ENCODE measurements at places on chromosomes 4 and X. TPM values are rescaled to one million over a fixed set of nuclear protein-coding genes. Genes with fewer than 3 reads are reported as not detected.

DNA sequence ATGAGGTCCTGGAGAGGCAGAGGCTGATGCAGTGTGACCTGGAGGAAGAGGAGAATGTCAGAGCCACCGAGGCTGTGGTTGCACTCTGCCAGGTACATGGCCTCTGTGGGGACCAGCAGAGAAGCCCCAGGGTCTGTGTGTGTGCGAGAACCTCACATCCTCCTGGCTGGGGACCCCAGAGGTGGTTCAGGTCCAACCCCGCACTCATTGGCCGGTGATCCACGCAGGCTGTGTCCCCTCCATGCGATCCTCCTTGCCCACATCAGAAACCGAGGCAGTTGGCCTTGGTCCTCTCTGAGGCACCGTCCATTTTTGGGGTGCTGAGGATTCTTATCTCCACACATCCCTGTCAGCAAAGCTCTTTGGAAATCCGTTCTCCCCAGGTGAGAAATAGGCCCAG is 45.3 kb downstream of the EVC start:
- DNase-seq = no peak

GRCh38 chr4:110815950-110816349 is 193.1 kb upstream of the PITX2 start:
- DNase-seq = no peak

Gene UGT2B10
- total RNA-seq = not detected

Gene SMIM10
- 20.0 TPM for total RNA-seq

- peak; percentile 81 for DNase-seq
Measured at GRCh38 chrX:10173331-10173900, 16.6 kb downstream of the CLCN4 start.

DNA sequence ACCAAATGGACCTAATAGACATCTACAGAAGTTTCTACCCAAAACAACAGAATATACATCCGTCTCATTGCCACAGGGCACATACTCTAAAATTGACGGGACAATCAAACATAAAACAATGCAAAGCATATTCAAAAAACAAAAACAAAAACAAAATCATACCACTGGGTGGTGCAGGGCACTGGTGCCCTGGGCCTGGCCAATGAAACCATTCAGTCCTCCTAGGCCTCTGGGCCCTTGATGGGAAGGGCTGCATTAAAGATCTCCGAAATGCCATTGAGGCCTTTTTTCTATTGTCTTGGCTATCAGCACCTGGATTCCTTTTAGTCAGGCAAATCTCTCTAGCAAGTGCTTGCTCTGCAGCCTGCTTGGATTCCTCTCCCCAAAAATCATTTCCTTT is 213.9 kb upstream of the ZCCHC13 start:
- no peak for DNase-seq

GRCh38 chrX:130170752-130171445 is 863 bp upstream of the RAB33A start:
- DNase-seq = peak; percentile 81

Gene NAA11
- not detected for total RNA-seq

Gene MAD2L1
- total RNA-seq = 2.7 TPM

DNA sequence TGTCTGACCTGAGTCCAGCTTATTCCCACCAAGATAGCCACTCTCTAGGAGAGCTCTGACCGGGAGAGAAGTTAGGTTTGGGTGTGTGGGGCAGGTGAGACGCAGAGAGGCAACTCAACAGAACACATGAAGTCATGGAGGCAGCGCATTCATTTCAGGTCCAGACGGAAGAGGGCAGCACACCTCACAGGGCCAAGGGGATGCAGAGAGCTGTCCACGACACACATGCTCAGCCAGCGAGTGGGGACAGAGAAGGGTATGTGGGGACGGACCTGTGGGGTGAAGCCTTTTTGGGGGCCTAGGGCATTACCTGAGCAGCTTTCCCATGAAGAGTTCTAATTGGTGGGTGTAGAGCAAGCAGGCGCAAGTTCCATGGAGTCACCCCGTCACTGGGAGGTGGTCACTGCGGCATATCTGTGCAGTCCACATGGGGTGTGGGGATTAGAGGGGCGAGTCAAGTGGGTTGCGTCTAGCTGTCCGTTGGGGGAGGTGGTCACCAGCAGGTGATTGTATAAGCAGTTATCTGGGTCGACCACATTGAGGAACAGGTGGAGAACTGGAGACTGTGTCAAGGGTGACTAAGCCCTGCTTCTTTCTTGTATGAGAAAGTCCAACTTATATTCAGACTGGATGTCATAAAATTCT is 24.3 kb upstream of the UXT start:
- no peak for DNase-seq

Gene XK
- total RNA-seq = 1.7 TPM

- no peak for DNase-seq
Measured at GRCh38 chr4:25090516-25090915, 59.8 kb upstream of the LGI2 start.

- DNase-seq = no peak
Measured at GRCh38 chr4:102557636-102558035, 56.5 kb downstream of the NFKB1 start.

DNA sequence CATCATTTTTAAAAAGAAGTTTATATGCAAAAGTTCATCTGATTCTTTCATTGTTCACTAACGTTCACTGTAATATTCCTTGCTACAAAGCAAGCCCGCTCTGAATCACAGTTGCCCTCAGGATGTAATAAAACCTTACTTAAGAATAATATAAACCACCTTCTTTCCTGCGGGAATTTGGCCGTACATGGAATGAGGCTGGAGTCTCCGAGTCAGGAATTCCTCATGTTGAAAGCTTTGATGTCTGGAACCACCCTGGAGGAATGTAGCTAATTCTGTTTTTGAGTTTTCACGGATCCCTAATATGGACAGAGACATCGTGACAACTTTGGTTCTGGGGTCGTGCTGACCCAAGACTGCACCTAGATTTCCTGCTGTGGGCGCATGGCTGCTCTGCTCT is 58.5 kb downstream of the CRLF2 start:
- DNase-seq = no peak

Gene GIMD1
- total RNA-seq = not detected

GRCh38 chrX:7088968-7089615 is 58.4 kb upstream of the STS start:
- no peak for DNase-seq

Gene F8A2
- not detected for total RNA-seq

DNA sequence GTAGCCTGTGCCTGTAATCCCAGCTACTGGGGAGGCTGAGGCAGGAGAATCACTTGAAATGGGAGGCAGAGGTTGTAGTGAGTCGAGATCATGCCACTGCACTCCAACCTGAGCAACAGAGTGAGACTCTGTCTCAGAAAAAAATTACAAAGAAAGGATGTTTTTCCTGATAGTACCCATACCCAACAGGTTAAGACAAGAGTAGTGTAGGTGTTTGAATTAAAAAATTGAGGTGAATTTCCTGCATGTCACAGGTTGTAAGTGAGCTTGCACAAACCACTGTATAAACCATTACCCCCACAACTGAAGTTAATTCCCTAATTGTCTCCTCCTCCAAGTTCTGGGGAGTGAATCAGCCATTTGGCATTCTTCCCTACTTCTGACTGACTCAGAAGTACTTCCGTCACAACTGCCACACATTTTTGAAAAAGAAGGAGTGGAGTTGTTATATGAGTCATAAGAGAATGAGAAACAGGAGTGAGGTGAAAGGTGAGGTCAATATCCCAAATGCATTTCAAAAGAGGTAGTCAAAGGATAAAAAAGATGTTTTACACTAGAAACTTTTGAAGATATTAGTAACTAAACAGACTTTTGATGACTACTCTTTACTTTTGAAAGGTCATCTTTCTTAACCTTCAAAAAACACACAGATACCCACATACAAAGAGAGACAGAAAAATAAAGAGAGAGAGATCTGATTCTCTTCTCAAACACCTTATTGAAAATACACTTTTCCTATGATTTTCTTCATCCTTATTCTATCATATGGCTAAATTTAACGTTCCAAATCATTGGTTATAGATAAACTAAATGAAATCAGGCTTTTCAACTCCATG is 134.5 kb downstream of the BTC start:
- DNase-seq = no peak

Gene GAGE12F
- not detected for total RNA-seq

Gene PITX2
- 0.19 TPM for total RNA-seq

GRCh38 chr4:52196606-52197130 is 145.6 kb downstream of the SPATA18 start:
- DNase-seq = no peak

DNA sequence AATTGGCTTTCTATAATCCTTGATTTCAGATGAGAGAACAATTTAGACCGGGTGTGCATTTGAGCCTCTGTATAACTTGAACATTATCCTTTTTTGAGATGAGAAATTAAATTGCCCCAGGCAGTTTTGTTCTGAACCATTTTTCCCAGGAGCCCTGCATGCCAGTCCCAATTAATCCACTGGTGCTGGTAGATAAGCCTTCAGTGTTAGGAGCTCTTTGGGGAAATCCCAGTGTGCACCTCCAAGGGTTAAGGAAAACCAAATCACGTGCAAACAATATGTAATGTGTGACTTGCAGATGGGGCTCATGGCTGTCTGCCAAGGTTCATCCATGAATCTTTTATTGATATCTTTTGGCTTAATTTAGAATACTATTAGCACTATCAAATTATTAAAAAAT is 43.2 kb downstream of the KIT start:
- DNase-seq = no peak

GRCh38 chr4:165686756-165687155 is 186.3 kb upstream of the TLL1 start:
- no peak for DNase-seq

GRCh38 chrX:32195611-32196010 is 1015.7 kb downstream of the DMD start:
- DNase-seq = no peak

Gene NPFFR2
- total RNA-seq = 0.14 TPM

GRCh38 chr4:138677212-138677611 is 338.4 kb upstream of the NOCT start:
- no peak for DNase-seq

DNA sequence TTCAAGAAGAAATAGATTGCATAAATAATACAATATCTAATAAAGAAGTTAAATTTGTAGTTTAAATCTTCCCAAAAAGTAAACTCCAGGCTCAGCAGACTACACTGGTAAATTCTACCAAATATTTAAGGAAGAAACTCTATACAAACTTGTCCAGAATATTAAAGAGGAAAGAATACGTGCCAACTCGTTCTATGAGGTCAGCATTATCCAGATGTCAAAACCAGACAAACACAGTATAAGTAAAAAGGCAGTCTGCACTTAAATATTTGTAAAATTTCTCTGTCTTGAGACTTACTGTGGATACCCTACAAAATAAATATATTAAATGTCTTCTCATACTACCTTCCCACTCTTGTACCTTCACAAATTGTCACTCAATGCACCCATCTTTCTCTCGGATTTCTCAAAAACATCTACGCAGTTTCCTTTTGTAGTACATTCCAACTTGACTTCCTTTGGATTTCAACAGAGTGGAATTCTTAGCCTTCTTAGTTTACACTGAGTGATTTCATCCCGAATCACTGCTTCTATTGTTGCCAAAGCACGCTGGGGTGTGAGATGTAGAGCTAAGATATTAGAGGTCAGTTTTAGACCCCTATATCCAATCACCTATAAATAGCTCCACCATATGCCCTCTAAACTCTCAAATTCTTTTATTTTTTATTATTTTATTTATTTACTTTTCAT is 71.6 kb upstream of the MAB21L2 start:
- DNase-seq = no peak

Gene XAGE2
- not detected for total RNA-seq

Gene L1CAM
- 4.4 TPM for total RNA-seq

Gene STPG2
- 0.19 TPM for total RNA-seq

DNA sequence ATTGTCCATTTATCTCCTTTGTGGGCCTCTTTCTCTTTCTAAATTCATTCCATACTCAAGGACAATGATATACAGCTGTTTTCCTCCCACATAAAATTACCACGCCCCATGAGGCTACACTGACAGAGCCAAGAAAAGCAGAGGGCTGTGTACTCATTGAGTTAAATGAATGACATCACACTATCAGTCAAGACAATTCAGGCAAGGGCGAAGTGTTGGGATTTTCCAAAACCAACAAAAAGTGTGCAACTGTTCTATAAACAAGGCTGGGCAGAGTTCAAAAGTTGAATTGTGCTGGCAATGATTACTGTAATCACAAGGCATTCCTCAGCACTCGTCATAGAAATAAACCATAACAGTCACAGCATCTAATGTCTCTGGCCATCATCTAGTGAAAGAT is 799.6 kb upstream of the DIAPH2 start:
- no peak for DNase-seq

- peak; percentile 72 for DNase-seq
Measured at GRCh38 chr4:6761649-6762615, 20.6 kb upstream of the KIAA0232 start.

DNA sequence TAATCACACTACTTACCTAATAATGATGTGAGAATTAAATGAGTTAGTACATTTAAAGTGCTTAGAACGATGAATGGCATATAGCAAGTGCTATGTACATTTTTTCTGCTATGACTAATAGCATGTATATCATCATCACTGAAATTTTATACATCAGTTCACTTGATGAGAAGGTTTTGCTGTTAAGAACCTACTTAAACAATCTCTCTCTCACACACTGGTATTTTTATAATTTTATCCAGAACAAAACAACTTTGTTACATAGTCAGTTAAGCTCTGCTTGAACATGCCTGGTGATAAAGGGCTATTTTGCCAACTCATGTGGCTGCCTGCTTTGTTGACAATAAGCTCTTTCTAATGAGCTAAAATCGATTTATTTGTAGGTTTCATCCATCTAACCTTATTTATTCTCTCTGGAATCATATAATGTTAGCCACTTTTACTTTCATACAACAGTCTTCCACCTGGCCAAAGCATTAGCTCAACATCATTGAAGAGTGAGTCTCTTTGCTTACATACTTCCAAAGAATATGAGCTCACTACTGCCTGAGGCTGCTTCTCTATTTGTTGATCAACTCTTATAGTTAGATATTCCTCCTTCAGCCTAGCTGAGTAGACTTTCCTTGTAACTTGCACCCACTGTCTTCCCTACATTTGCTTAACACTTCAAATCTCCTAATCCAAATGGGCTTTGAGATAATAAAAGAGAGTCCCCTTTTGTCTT is 372.7 kb upstream of the BOD1L1 start:
- DNase-seq = no peak

DNA sequence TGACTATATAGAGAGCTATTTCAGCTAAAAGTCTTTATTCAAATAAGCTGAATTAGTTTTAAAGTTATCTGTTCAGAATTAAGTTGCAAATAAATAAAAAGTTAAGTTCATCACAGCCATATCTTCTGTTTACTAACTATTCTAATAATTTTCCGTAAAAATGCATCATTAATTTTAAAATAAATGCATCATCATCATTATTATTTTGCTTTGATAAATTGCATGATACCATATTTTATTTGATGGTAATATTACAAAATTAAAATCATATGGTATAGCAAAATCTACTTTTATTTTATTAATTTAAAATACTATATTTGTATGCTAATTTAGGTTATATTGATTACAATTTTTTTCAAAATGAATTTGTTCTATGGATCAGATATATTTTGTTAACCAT is 357.3 kb upstream of the NDST4 start:
- no peak for DNase-seq

DNA sequence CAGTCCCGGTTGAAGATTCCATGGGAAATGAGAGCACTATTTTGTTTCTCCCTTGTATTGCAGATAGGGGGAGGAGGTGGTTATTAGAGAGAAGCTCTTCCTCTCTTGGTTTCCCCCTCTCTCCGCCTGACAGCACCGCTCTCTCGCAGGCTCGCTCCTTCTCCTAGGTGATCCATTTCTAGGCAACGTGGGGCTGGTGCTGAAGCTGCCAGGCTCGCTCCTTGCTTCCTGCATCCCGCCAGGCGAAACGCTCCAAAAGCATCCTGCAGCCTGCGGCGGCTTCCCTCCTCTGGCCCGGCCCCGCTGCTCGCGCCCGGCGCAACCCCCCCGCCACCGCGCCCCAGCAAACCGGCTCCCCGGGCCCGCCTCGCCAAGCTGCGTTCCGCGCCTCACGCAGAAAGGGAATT is at the start of gene GRID2:
Gene GRID2 (plus strand): TSS at position 346 of the 407 bp plus-strand sequence.
- no peak for DNase-seq

Gene PPEF1
- 0.24 TPM for total RNA-seq
